ENCODE measurements at places on chromosomes 3 and 15.

- no peak for DNase-seq
Measured at GRCh38 chr3:109213321-109213720, 76.8 kb downstream of the C3orf85 start.

DNA sequence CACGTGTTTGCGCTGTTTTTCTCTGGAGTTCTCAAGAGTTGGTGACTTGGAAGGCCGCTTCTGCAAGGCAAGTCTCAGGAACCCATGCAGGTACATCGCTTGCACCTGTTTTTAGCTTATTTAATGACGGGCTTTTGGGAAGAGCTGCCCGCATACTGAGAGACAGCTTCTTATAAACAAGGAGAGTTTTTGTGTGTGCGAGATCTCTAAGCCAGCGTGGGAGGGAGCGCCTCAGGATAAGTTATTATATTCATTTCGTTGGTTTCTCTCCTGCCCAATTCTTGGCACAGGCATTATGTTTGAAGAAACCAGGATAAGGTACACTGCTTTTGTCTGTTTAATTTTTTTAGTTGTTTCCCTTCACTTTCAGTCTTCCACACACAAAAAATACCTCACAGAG is 11.4 kb upstream of the SACM1L start:
- no peak for DNase-seq

DNA sequence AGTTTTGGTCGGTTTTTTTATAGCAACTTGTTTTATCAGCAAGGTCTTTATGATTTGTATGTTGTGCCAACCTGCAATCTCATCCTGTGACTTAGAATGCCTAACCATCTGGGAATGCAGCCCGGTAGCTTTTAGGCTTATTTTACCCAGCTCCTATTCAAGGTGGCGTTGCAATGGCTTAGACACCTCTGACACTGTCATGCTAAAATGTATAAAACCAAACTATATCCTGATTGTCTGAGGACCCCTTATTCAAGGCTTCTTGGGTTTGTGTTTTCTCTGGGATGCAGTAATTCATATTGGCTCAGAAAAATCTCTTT is 209.0 kb upstream of the ALCAM start:
- DNase-seq = no peak

DNA sequence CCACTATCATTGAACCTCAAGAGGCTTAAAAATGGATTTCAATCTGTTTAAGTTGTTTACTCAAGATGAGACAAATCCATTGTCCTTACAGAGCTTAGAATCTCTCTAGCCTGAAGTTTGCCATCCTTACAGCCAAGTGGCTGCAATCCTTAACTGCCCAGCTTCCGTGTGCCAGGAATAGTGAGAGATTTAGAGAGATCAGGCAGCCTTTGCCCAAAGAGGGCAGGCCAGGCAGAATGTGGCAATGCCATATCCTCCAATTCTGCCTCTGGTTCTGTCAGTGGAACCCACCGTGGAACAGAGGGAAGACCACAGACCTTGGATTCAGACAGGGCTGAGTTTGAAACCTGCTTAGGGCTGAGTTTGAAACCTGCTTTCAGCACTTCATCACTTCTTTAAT is 374.3 kb downstream of the VPS13C start:
- DNase-seq = no peak

DNA sequence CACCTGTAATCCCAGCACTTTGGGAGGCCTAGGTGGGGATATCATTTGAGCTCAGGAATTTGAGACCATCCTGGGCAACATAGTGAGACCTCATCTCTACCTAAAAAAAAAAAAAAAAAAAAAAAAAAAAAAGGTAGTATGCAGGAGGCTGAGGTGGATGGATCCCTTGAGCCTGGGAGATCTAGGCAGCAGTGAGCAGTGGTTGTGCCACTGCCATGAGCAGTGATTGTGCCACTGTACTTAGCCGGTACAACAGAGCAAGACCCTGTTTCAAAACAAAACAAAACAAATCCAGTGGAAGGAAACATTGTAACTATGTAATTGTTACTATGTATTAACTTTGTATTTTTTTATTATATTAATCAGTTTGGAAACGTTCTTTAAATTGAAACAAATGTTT is 5.9 kb downstream of the FEM1B start:
- DNase-seq = no peak

DNA sequence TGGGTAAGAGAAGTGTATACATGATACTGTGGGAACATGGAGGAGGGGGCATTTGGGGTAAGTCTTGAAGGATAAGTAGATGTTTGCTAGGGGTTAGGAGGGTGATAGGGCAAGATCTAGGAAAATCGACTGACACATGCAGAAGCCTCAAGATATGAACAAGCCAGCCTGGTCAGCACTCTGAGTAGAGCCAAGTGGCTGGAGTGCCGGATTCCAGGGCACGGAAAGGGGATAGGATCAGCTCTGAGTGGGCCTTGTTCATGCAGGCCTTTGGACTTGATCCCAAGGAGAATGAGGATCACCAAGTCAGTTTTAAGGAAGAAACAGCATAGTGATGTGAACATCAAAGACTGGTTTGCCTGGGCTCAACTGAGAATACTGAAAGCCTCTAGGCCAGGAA is 24.3 kb upstream of the MANF start:
- peak; percentile 60 for DNase-seq

DNA sequence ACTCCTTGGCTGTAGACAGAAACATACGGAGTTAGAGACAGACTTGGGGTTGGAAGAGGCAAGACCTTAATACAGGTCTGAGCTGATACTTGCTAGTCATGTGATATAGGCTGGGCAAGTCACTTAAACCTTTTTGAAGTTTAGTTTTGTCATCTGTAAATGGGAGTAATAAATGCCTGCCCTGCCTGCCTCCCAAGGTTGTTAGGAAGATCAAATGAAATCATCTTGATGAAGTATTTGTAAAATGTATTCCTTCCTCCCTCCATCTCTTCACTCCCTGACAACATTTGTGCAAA is 2.9 kb downstream of the PXK start:
- DNase-seq = no peak

DNA sequence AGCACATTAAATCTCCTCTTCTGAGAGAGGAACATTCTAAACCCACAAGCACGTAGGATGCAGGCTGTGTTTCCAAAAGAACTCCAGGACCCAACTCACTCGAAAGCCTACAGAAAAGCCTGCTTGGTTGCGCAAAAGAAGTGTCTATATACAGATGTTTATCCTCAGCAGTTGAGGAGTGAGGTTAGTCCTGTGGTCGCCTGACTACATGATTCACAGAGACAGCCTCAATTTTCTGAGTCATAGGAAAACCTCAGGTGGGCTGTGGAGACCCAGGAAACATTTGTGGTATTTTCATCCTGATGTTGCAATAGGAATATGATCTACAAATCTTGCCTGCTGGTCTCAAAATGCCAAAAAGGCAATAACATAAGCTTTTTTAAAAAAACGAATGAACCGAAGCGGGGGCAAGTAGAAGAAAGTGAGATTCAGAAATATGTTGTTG is 183.8 kb upstream of the THRB start:
- no peak for DNase-seq

- no peak for DNase-seq
Measured at GRCh38 chr3:141343865-141344271, 24.4 kb upstream of the ZBTB38 start.

GRCh38 chr3:126346466-126346865 is 10.7 kb downstream of the KLF15 start:
- peak; percentile 43 for DNase-seq

DNA sequence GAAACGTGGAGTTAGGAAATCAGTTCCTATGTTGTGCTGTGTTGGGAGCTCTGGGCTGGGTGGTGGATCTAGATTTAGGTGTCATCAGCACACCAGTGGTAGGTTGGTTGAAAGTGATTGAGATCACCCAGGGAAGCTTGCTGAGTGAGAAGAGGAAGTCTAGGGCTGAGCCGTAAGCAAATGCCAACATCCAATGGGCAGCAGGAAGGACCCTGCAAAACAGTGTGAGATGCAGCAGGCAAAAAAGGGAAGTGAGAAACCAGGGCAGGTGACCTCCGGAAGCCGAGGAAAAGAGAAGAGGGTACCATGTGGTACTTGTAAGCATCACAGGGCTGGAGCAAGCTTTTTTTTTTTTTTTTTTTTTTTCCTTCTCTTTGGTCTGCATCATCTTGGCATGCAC is 15.9 kb upstream of the COPG1 start:
- peak; percentile 91 for DNase-seq

DNA sequence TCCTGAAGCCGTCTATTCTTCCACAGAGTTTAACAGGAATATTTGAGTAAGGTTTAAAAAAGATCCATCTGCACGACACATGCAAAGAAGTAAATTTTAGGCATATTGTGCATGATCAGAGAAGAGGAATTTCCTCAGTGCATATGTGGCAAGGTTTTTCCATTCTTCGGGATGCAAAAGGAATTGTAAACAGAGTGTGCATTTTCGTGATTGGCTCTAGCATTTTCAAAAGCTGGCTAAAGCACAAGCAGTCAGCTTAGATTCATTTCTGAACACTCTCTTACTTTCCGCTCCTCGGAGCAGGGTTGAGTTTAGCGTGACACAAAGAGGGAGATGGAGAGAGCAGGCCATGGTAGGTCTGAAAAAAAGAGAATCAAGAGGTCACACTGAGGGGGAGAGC is 128.2 kb downstream of the ADAMTS9 start:
- no peak for DNase-seq

DNA sequence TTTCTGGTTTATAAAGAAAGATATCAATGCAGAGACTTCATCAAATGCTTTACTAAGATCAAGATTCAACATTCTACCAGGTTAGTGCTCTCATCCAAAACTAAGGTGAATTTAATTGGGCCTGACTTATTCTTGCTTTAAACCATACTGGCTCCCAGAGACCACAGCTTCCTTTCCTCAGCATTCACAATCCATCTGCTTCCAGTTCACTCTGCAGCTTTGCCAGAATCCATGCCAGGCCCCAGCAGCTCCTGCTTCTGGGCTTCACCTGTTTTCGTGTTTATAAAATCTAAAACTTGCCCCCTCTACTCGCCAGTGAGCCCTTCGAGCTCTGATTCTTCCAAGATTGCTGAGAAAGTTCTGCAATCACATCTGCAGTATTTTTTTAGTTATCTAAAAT is 2.3 kb downstream of the CPB1 start:
- DNase-seq = no peak

DNA sequence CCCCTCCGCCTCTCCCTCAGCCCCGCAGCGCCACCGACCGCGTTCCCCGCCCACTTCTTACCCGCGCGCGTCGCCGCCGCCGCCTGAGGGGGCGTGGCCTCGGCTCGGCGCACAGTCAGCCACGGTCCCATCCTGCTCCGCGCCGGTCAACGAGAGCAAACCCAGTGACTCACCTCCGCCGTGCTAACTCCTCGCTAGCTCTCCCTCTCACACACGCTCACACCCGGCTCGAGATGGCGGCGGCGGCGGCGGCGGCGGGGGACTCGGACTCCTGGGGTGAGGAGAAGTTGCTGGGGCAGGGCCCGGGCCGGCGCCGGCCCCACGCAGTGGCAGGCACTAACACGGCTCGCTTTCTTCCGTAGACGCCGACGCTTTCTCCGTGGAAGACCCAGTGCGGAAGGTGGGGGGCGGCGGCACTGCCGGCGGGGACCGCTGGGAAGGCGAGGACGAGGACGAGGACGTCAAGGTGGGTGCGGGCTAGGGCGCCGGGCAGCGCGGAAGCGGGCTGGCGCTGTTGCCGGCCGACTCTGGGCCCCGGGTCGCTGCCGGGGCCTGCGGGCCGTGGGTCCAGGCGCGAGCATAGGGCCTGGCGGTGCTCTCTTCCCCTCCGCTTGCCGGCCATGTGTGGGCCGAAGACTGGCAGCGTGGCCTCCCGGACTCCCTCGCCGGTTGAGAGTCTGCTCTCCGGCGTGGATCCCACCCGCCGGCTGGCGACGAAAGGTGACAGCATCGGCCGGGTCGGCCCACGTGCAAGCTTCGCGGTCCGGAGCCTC is at the start of gene EIF3J:
Gene EIF3J, plus strand, starts transcription at position 186 of the 773 bp plus-strand sequence. Its CDS starts 48 bp downstream, at position 234.
- DNase-seq = peak; percentile 98

DNA sequence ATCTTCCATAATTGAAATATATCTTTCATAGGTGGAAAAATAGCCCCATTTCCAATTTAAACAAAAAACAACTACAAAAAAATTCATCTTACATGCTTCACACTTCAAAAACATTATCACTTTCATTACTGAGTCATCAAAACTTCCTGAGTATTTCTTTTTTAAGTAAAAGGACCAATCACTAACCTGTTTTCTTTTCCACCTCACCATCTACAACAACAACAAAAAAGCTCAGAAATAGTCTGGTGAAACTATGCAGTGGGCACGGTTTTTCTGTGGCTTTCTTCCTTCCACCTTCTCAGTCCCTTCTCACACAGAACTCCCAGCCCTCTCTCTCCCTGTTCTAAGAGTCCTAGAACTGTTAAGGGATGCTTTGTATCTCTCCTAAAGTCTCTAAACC is 20.3 kb upstream of the TNIK start:
- DNase-seq = no peak

DNA sequence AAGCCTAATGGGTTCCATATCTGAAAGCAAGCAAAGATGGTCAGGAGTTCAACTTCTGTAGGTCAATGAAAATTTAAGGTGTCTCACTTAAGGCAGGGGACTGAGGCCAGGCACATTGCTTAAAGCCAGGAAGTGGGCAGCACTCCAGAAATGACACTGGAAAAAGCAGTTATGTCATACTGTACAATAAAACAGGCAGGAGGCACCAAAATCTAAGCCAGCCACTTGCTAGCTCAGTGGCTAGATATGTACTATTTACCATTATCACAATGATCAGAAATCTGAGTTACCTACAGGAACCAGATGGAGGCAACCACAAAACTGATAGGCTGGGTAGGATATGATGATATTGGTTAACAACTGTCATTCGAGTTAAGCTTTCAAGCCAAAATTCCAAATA is 57.3 kb downstream of the FRMD5 start:
- DNase-seq = no peak

DNA sequence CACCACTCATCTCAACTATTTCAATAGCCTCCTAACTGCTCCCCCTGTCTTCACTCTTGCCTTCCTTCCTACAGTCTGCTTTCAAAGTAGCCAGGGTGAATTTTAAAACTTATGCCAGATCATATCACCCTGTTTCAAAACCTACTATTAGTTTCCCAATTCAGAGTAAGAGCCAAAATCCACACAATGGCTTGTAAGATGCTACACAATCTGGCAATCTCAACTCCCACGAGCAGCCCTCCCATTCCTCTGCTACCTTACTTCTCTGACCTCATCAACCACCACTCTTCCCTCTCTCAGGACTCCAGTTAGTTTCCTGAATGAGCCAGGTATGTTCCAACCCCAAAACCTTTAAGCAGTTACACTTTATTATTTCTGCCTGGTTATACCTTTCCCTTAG is 62.5 kb downstream of the VPS13C start:
- no peak for DNase-seq

GRCh38 chr3:141151439-141151838 is 80.2 kb upstream of the PXYLP1 start:
- DNase-seq = no peak

DNA sequence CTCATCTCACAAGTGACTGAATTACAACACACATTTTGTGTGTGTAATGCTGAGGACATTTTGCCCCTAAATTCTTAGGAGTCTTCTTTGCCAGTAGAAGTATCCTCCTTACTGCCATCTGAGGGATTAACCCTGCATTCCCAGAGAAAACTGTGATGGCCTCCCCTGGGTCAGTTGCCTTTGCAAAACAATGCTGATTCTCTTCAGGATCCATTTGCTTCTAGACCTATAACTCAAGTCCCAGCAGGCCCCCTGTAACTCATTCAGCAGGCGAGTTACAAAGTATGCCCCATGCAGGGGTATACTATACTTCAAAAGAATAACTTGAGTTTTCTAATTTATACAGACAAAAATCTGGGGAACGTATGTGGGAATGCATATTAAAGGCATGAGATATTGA is 6.6 kb upstream of the MCF2L2 start:
- DNase-seq = no peak
